ENCODE measurements at places on chromosomes 1 and 21.

DNA sequence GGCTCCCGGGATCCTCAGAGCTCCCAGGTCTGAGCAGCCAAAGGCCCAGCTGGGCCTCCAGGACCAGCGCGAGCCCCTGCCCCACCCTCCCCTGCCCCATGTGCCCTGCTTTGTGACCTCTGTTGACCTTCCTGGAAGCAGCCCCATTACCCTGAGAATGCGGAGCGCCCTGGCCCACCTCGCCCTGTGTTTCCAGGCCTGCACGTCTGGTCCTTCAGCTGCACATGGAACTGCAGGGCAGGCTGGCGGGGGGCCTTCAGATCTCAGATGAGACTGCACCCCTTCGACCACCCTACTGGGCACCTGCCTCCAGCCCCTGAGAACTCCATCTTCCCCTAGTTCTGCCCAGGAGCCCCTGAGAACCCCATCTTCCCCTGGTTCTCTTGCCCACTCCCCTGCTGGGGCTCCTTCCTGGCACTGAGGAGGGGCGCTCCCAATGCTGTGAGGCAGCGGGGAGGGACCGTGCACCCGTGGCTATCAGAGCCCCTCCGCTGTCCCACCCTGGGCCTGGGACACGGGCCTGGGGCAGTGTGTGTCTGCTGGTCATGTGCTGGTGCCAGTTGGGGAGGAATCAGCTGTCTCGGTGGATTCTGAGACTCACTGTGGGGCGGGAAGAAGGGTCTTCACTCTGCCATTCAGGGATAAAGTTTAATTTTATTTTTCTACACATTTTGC lies 25.1 kb downstream of the TMEM201 start:
- no peak for DNase-seq

GRCh38 chr21:38267991-38268863 lies 11.4 kb downstream of the KCNJ15 start:
- no peak for DNase-seq

DNA sequence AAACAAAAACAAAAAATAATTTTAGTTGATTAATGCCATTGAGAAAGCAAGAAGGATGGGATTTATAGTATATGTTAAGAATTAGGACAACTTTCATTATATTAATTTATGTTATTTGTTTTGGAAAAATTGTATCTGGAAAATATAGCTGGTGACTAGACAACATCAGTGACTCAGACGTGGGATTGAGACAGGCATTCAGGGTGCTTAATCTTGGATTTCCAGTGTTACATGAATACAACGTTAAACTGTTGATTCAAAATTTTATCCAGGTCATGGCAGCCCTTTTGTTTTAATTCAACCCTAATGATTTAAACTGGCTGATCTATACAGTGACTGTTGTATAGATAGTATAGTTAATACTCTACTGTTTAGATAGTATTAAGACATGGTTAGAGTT lies 827.1 kb upstream of the B3GALT2 start:
- DNase-seq: no peak

- DNase-seq: no peak
These were observed 22.3 kb upstream of the POFUT2 start for GRCh38 chr21:45309987-45310381.

Data from fibroblast of skin of left biceps (primary cell).